PC-3 (cell line): ENCODE measurements at places on chromosomes 4 and X. TPM values are rescaled to one million over a fixed set of nuclear protein-coding genes. Genes with fewer than 3 reads are reported as not detected.
A peak's percentile ranks its signal among the peaks of the same experiment; 100 is the strongest.

DNA sequence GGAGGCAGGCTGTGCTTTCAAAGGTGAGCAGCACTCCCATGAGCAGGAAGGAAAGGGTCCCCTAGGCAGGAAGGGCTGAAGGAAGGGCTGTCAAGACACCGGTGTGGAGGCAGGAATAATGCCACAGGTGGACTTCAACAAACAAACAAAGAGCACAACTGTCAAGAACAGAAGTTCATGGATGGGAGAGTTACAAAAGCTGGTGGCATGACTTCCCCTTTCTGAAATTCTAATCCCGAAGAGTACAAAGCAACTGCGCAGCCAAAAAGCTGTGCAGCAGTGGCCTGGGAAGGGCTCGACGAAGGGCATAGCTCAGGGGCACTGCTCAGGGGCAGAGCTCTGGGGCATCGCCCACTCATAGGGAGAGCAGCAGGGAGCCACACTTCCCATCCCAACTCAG, 582.3 kb upstream of the DIPK2B start:
- no peak for DNase-seq
- H3K4me1 ChIP-seq = peaks cover 48% of the 10 kb centered on the region
- H3K4me3 ChIP-seq = no peak overlapping the region
- peak overlapping the region; percentile 79 for H3K27ac ChIP-seq

DNA sequence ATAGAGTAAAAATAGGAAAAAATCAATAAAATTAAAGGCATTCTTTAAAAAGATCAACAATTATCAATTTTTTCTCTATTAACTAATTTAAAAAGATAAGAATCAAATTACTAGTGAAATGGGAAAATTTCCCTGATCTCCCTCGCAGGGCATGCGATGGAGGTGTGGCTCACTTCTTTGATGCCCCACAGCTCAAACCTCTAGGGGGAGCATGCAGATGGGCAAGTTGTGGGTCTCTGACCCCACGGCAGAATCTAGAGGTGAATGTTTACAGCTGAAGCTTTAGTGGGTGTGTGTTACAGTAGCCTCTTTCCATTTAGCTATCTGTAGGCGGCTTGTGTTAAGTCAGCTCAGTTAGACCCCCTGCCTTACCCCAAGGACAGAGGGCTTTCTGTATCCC, 1348.8 kb downstream of the PCDH18 start:
- no peaks in the 10 kb centered on the region for H3K4me1 ChIP-seq
- H3K27me3 ChIP-seq = no peaks in the 10 kb centered on the region
- no peak overlapping the region for H3K4me3 ChIP-seq
- no peak overlapping the region for H3K27ac ChIP-seq
- no peak for DNase-seq

DNA sequence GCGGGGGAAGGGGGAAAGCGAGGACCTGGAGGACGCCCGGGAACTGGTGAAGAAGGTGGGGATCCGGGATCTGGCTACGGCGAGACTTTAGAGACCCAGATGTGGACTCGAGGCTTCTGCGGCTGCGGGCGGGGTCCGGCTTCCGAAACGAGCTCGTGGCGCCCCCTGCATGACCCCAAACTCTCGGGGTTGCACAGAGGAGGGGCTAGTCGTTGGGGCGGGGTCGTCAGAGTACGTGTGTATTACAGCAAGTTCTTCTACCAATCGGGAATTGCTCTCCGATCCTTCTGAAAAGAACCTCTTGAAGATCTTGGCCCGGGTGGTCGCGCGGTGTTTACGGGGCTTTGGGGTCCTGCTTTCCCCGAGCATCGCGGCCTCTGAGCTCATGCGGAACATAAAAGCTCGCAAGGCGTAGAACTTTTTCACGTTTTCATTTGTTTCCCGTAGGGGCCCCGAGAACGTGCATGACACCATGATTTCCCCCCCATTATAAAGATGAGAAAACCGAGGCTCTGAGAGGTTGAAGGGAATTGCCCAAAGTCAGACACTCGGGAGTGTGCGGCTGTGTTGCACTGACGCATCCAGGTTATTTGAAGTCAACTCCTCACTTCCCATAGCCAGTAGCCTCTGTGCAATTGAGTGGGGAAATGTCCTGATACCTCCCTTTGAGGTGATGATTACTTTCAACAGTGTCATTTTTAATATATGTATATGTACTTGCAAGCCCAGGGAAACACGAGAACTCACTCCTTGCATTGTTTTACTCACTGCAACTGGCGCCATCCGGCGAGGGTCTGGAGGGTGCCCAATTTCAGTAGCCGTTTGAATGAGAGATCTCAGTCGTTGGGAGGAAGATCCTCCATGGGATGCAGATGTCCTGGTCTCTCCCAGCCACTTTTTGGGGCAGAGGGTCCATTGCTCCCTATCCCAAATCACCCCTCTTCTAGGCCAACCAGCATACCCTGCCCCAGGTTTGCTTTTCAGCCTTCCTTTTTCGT, at the start of gene BEND4:
TSS of gene BEND4 (minus strand) at position 149 of the 998 bp plus-strand sequence. CDS start 512 bp downstream, outside the sequence.
- H3K27ac ChIP-seq = no peak within 1 kb of the TSS
- peaks cover 65% of the 10 kb centered on the region for H3K27me3 ChIP-seq
- no peaks in the 10 kb centered on the region for H3K36me3 ChIP-seq
- no peak for DNase-seq
- H3K4me1 ChIP-seq = no peaks in the 10 kb centered on the region

The HSD17B10 gene
- total RNA-seq = 181 and 191 TPM in 2 replicates

The EXOSC9 gene
- total RNA-seq = 19.0 and 23.4 TPM in 2 replicates

The SPANXD gene
- not detected in 2 replicates for total RNA-seq

The CENPVL1 gene
- total RNA-seq = not detected in 2 replicates
